ENCODE measurements at places on chromosomes 16 and 17. TPM values are rescaled to one million over a fixed set of nuclear protein-coding genes. Genes with fewer than 3 reads are reported as not detected.

GRCh38 chr16:88309908-88310265 lies 72.9 kb upstream of the ZNF469 start:
- DNase-seq: no peak

DNA sequence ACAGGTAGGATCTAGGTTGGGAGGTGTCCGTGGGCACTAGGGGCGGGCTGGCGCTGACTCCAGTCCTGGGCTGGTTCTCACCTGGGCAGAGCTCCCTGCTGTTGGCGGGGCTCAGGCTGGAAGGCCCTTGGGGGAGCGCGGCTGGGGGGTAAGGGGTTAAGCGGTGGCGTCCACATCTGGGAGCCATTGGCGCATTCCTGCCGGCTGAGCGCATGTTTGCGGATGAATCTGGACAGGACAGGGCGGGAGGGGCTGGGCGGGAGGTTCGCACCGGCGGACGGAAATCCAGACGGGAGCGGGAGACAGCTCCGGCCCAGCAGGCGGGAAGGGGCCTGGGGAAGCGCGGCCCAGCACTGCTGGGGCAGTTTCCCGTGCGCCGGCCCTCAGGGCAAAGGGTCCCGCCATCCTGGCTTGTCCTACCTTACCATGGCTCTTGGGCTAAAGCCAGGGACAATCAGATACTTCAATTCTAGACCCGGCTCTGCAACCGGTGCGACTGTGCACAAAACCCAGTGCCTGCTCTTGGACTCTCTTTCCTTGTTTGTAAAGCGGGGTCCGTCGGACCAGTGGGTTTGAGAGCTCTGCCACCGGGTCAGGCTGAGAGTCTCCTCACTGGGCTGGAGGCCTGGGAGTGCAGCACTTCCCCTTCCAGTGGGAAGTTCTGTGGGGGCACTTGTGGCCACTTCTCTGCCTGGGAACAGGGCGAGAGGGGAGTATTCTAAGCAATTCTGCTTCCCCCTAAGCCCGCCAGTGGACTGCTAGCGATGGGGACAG lies 7.8 kb downstream of the RARA start:
- DNase-seq: peak; percentile 82

GRCh38 chr16:79509211-79509631 lies 91.3 kb downstream of the MAF start:
- DNase-seq: no peak

- DNase-seq: no peak
Measured at GRCh38 chr16:12321311-12321842, 344.8 kb downstream of the SNX29 start.

DNA sequence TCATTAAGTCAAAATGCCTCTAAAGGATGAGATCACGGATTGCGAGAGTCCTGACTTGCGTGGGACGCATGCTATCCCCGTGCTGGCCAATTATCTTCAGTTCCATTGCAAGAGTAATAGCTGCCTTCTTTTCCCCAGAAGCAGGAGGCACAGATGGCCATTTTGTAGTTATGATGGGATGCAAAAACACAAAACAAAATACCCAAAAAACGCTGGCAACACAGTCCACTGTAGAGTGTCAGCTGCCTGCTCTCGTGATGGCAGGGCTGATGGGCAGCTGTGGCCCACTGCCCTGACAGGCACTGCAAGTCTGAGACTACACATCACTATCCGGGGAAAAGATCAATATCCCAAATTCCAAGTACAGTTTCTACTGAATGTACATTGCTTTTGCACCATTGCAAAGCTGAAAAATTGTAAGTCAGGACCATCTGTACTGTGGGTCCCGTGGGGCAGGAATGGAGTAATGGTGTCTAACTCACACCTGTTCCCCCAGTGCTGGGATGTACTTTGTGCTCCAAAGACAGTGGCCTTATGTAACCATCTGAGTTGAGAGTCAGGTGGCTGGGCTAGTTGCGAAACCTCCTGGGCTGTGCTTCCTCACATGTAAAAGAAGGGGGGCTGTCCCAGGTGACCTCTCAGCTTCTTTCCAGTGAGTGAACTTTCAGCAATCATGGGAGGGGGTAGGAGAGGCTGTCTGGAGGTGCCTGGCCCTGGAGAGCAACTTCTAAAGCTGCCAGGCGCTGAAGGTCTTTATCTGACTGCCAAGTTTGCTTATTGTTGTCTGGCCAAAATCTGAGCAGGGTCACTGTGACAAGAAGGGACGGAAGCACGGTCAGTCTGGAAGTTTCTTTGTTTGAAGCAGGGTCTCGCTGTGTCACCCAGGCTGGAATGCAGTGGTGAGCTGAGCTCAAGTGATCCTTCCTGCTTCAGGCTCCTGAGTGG lies 4.7 kb downstream of the SLC47A1 start:
- no peak for DNase-seq

DNA sequence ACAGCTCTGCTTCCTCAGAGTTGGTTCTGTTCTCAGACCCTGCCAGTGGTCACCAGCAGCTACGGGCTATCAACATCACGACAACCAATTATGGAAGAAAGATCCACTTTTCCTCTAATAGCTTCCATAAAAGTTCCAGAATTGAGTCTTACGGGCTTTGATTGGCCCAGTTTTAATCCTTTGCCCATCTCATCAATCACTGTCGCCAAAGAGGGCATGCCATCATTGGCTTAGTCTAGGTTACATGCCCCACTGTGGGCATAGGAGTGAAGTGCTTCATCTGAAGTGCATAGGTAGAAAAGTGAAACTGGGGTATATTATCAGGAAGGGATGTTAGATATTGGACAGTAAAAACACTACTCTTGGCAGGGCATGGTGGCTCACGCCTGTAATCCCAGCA lies 76.6 kb upstream of the DHX40 start:
- DNase-seq: no peak

- peak; percentile 20 for DNase-seq
Measured at GRCh38 chr16:19716183-19716582, 1.8 kb downstream of the KNOP1 start.

DNA sequence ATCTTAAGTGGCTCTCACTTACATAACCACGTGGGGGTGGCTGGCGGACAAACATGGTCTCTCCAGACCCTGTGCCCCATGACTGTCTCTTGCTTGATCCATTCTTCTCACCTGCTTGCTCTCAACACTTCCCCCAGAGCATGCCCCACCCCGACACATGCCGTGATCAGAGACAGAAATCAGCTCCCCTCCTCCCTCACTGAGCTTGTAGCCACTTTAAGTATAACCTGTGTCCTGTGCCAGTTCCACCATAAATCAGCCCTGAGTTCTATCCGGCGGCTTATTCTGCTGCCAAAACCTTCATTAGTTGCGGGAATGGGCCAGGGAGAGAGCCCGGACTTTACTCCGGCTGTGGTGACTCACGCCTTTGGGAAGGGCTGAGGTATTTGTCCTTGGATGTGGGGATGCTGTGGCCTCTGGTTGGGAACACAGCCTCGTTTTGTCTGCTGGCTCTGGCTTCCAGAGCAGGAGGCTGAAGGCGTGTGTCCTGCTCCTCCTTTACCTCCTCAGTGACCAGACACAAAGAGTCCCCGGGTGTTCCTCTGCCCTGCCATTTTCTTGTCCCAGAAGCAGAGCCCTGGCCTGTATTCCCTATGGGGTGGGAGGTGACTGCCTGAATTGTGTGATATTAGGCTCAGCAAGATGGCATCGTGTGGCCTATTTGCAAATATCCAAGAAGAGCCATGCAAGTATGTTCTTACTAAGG lies 21.1 kb downstream of the ANKRD40 start:
- DNase-seq: no peak

DNA sequence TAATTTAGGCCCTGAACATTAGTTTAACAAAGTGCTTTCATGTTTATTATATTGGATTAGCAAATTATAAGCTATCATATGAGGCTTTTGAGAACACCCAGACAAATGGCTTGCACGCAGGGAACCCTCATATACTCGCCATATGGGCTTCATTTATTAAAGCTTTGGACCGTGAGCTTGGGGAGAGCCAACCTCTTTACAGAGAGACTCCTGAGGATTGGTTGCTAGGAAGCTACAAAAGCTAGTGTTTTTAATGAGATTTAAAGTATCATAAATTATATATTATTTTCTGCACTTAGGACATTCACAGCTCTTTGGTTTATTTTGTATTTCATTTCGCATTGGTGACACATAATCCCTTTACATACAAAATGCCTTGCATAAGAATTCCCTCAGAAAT lies 193.8 kb upstream of the TOX3 start:
- DNase-seq: no peak

GRCh38 chr16:21589551-21589950 lies 9.8 kb upstream of the METTL9 start:
- DNase-seq: no peak

GRCh38 chr17:55726440-55726839 lies 3.8 kb upstream of the TMEM100 start:
- DNase-seq: peak; percentile 54

DNA sequence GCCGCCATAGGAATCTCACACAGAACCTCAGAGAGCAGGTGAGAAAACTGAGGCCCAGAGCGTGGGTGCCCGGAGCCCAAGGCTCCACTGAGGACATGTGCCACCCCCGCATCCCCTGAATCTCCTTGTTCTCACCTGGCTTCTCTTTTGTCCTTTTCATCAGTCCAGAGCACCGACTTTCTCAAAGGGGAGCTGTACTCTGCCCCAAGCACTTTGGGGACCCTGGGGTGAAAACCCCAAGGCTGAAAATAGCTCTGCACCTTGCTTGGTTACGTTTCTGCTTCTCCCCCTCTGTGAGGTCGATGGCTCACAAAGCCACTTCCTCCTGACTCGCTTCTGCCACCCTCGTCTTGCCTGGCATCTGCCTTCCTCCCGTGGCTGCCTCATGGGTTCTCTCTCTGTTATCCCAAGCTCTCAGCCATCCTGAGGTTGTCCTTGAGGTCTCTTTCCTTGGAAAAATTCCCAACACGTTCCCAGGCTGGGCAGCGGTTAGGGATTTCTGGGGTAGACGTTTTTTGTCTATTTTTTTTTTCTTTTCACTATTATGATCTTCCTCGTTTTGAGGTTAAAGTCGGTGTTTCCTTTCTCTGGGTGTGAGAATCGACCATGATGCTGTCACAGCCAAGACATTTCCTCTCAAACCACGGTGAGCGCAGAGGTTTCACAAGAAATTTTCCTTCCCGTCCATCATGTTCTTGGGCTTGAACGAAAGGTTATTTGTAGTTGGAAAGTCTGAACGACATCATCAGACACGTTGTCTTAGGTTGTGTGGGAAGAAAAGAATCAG lies 37.2 kb downstream of the IRF8 start:
- no peak for DNase-seq

DNA sequence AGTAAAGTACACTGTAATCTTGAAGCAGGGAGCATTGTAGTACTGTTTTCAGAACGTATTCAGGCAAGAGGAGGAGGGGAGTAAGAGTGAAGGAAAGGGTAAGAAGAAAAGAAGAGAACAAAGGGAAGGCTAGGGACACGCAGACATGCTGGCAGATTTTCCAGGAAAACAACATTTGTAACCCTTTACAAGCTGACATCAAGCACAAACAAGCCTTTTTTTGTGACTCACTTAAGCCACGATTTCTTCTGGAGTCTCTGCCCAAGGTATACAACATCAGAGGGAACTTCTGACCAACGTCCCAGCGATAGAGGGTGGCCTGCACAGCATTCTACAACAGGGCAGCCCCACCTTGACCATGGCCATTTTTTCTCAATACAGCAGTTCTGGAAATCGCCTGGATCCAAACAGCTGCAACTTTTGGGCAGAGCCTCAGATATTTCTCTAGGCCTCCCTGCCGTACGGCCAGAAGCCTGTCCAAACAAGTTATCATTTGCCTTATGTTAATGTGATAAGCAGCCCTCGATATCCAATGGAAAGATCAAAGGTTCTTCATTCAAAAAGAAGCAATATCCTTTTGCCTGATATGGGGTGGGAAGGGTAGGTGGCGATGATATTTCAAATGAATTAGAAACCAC lies 247.3 kb downstream of the ZFHX3 start:
- DNase-seq: peak; percentile 49

GRCh38 chr16:62869837-62870236 lies 833.6 kb upstream of the CDH8 start:
- DNase-seq: no peak

- DNase-seq: no peak
Measured at GRCh38 chr17:339193-340061, 13.2 kb downstream of the RPH3AL start.

DNA sequence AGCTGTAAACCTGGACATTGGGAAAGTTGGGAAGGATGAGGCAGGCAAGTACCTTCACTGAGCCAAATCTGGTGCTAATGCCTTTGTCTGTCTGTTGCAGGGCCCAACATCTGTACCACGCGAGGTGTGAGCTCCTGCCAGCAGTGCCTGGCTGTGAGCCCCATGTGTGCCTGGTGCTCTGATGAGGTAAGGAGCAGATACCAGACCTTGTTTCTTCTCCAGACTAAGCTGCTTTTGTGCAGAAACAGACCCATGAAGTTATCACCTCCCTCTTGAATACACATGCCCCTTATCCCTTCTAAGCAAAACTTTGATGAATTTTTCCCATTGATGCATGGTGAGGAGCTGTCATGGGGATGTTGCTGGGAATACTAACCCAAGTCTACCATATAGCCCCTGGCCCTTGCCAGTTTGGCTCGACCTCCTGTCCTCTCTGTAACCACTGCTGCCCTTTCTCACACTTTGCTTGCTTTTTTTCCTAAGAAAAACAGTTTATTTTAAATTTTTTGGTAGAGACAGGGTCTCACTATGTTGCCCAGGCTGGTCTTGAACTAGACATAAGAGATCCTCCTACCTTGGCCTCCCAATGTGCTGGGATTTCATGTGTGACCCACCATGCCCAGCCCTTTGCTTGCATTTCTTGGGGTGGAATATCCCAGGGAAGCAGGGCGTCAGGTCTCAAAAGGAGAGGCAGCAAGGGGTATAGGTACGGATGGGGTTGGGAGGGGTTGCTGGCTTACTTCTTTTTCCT lies 20.9 kb downstream of the ITGB3 start:
- no peak for DNase-seq

GRCh38 chr17:80631142-80632045 lies 86.8 kb downstream of the RPTOR start:
- no peak for DNase-seq

DNA sequence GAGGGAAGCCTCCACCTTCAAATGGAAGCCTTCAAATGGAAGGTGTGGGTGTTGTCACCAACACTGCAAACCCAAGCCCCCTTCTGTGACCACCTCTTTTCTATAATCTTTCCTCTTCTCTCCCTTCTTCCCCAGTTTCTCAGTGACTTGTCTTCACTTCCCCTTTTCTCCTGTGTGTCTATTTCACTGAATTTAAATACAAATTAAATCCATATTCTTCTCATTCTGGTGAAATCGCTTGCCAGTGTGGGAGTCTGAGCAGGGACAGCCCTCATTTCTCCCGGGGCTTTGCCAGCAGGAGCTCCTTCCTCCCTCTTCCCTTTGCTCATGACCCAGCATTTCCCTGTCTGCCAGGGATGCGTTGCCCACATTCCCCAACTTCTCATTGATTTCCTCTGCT lies 6.4 kb upstream of the ITGAX start:
- no peak for DNase-seq

GRCh38 chr17:71926746-71927398 lies 193.9 kb upstream of the SOX9 start:
- no peak for DNase-seq

Gene KLHL11
- total RNA-seq: 15.2 TPM

Gene WNT9B
- not detected for total RNA-seq

Gene PLCD3
- 60.8 TPM for total RNA-seq

Gene METRN
- total RNA-seq: 70.0 TPM

Gene STH
- not detected for total RNA-seq

Gene OR1G1
- not detected for total RNA-seq

Gene ENO3
- total RNA-seq: 2.0 TPM

Gene CDH8
- total RNA-seq: 0.21 TPM

Gene VAT1L
- total RNA-seq: not detected

Gene HBA2
- total RNA-seq: not detected
